Stimulated activated CD4-positive, alpha-beta T cell treated with anti-CD3 and anti-CD28 coated beads, Interleukin-1b, Interleukin-23, amount 100 ng/mL, for 48 hours (primary cell): ENCODE measurements at places on chromosomes 7 and 10.
A peak's percentile ranks its signal among the peaks of the same experiment; 100 is the strongest.

DNA sequence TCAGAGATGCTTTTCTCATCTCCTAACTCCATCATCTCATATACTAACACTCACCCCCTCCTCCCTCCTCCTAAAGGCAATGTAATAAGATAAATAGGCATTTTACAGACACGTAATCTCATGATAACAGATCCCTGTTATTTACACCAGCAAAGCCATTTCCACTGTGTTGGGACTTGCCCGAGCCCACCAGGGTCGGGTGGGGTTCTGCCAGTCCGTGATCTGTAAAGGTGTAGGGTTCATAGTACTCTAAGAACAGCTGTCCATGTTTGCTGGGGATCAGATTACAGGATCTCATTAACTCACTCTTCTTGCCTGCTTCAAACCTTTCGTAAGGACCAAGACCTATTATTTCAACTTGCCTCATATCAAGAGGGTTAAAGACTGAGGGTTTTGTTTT, 172.4 kb downstream of the FZD1 start:
- DNase-seq, result no peak

DNA sequence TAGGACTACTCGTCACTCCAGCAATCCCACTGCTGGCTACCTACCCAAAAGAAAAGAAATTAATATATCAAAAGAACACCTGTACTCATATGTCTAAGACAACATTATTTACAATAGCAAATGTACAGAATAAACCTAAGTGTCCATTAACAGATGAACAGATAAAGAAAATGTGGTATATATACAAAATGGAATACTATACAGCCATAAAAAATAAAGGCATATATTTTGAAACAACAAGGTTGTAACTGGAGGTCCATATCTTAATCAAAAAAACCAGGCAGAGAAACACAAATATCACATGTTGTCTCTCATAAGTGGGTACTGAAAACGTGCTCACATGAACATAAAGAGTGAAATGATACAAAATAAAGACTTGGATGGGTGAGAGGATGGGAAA, 1073.3 kb upstream of the PHF14 start:
- no peak for DNase-seq

GRCh38 chr7:7136466-7137381, 45.6 kb upstream of the C1GALT1 start:
- DNase-seq, result no peak

DNA sequence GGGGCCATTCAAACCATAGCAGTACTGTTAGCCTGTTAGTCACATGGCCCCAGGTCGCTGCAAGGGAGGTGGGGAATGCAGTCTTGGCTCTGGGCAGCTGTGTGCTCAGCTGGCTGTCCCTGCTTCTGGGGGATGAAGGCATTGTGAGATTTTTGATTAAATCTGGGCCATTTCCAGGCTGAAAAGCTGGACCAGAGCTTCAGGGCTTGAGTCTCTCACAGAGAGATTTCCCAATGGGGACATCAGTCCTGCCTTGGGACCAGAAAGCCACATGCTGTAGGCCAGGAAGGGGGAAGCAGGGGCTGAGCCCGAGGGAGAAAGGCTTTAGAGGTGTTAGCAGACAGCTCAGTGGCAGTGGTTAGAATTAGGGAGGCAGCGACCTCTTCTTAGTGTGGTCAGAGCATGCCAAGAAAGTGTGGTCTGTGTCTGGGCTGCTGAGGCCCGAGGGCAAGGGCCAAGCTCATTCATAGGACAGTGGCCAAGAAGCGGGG, 33.6 kb downstream of the PALD1 start:
- no peak for DNase-seq

- no peak for DNase-seq
These were observed 858 bp downstream of the CCDC136 start for GRCh38 chr7:128792471-128793180.

- no peak for DNase-seq
These were observed 375.2 kb upstream of the VWC2 start for GRCh38 chr7:49398236-49398635.

DNA sequence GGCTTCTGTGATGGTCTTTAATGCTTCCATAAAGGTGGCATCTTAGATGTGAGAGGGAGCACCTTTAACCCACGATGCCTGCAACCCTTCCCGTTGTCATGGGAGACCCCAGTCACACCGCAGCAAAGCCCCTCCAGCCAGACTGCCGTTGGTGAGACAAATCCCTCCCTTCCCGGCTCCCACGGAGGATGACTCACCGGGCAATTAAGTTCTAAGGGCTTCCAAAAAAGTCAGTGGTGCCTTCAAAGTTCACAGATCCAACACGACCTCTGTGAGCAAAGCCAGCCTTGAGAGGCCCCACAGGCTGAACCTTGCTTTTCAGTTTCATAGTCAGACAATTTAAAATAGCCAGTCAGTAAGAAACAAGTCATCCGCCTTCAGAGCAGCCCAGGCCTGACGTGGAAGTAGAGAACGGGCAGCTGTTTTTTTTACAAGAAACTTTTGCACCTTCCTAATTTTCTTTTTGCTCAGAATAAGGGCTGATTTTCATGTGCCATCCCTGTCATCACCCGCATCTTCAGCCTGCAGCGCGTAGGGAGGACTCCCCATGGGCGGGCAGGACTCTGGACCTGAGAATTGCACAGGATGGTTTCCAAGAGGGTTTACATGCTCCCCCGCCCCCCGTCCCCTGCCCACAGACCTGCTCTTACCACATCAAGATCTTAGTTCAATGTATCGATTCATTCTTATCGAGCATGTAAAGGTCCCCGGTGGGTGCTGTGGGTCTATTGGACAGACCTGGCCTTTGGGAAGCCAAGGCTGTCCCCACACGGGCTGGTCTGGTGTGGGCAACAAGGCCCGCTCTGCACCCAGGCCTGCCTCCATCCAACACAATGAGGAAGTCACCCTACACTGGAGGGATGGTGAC, 333.9 kb downstream of the DNAJB6 start:
- no peak for DNase-seq

DNA sequence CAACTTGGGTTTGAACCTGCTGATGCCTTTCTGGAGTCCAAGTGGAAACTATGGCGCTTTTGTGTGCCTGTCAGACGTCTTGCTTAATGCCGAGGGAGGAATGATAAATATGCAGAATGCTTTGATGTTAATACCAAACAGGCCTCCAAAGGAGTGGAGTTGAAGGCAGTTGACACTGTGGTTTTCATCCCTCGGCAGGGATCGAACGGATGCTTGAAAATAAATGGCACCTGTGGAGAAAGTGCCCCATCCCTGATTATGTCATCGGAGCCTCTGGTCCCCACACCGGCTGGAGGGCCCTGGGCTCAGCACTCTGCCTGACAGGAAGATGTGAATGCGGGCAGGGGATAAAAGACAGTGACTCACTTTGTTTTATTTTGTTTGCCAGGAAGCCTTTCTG, 148.7 kb upstream of the GPR26 start:
- no peak for DNase-seq

DNA sequence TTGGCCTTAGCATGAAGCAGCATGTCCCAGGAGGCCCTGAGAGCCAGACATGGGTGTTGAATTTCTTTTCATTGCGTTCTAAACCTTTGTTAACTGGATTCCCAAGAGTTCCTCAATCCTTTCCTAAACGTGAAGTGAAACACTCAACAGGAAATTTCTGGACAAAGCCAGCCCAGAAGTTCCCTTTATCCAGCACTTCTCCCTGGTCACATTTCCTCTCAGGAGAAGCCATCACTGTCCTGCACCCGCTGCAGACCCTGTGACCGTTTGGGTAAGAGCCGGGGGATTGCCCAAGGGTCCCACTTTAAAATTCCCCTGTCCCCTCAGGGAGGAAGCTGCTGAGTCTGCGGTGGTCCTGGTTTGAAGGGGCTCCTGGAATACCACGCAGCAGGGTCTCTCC, 88.0 kb upstream of the ZPBP start:
- DNase-seq, result no peak

GRCh38 chr7:131341690-131342089, 14.0 kb downstream of the MKLN1 start:
- DNase-seq, result no peak

DNA sequence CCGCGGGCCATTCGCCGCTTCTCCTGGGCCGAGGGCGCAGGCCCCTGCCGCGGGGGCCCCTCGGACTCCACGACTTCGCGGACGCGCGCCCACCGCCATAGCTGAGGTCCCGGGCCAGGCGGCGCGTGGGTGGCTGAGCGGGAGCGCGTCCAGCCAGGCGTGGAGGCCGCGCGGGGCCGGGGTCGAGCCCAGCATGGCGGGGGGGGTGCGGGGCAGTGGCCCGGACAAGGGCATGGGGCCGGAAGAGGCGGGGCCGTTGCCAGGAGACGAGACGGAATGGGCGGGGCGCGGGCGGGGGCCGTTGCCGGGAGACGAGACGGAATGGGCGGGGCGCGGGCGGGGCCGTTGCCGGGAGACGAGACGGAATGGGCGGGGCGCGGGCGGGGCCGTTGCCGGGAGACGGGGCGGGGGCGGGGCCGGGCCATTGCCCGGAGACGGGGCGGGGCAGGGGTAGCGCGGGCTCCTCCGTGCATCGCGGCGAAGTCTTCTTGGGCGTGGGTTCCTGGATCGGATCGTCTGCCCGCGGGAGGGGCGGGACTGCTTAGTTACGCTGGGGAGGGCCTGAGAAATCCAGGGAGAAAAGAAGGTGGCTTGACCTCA, 14.8 kb downstream of the ADAM8 start:
- peak; percentile 80 for DNase-seq

DNA sequence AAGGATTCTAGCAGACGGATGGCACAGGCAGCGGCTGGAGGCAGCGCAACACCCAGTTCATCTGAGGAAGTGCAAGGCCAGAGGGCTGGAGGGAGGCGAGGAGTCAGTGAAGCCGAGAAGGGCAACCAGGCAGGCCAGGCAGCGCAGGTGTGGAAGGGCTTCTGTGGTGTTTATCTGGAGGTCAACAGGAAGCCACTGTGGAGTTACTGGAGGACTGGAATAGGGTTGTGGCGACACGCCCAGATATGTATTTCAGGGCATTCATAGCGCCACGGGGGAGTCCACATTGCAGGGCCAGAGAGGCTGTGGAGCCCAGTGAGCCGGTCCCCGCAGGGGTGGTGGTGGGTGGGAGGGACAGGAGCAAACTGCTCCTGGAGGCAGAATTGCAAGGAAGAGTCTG, 150.6 kb downstream of the CDH23 start:
- DNase-seq, result no peak

- DNase-seq, result no peak
These were observed 2.9 kb downstream of the ZSCAN25 start for GRCh38 chr7:99619571-99620130.

GRCh38 chr7:140654661-140655060, 14.0 kb upstream of the DENND2A start:
- no peak for DNase-seq

DNA sequence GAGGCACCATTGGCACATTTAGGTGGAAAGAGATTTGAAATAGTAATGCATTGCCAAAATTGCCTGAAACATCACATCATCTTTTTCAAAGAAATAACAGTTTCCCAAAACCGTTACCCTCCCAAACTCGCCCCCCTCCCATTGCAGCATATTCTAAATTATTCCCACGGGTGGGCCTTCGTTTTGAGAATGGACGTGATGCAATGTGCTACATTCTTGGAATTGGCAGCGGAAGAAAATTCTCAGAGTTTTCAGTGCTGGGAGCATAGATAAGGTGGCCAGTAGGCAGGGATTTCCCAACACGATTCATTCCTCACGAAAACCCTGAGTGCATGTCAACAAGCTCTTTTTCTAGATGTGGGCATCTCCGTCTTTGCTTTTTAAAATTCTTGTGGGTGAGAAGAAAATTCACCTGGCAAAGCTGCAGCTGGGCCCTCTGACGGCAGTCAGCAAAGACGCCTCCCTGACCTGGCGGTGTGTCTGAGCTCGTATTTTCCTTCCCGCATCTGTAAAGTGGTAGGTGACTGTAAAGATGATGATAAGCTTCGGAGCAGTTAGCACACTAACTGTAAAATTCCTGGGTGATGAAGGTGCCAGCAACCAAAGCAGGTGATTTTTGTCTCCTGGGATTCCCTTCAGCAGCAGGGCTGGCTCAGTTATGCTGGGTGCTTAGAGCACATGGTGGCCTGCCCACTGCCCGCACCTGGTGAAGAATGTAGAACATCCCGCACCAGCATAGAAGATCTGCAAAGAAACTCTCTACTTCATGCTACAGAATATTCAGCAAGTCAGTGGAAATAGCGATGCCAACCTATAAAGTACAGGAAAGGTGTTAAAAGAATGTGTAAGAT, 141.9 kb upstream of the KLF6 start:
- no peak for DNase-seq

DNA sequence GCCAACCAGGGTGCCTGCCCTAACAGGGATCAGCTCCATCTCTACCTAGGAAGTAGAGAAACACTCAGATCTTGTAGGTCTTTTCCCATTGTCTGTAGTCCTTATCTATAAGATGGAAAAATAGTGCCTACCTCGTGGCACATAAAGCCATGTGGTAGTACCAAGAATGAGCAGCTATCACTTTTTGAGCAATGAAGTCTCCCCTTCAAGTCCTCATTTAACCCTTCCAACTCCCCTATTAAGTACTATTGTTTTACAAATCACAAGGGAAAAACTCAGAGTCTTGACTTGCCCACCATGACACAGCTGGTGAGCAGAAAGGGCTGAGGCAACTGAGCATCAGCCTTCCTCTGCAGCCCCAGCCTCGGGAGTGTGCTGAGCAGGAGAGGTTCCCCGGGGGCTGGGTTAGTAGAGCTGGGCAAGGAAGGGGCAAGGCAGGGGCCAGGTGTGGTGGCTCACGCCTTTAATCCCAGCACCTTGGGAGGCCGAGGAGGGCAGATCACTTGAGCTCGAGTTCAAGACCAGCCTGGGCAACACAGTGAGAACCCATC, 3.3 kb downstream of the FRAT2 start:
- no peak for DNase-seq

DNA sequence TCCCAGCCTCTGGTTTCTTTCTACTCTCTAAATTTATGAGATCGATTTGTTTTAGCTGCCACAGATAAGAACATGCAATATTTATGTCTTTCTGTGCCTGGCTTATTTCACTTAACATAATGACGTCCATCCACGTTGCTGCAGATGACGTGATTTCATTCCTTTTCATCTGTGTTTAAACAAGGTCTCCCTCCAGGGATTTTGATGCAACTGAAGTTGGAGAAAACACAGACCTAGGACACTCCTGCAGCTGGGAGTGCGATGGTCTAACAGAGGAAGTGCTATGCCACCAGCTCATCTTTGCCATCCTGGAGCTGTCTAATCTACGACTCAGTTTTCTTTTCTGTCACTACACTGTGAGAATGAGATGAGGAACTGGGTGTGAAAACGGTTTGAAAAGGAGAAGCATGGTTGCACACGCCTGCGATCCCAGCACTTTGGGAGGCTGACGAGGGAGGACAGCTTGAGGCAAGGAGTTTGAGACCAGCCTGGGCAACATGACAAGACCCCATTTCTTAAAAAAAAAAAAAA, 1.5 kb upstream of the KCTD7 start:
- no peak for DNase-seq
